ENCODE measurements at places on chromosomes 2 and 18.

- DNase-seq: no peak
- H3K27ac ChIP-seq: peak overlapping the region; percentile 75
- H3K36me3 ChIP-seq: no peaks in the 10 kb centered on the region
- H3K4me1 ChIP-seq: no peaks in the 10 kb centered on the region
- no peaks in the 10 kb centered on the region for H3K27me3 ChIP-seq
- H3K4me3 ChIP-seq: no peak overlapping the region
Observed at GRCh38 chr2:63698786-63699548, 110.2 kb downstream of the MDH1 start.

GRCh38 chr2:216887138-216887537 is 27.3 kb upstream of the TNP1 start:
- H3K27me3 ChIP-seq: no peaks in the 10 kb centered on the region
- H3K27ac ChIP-seq: no peak overlapping the region
- H3K4me3 ChIP-seq: no peak overlapping the region
- no peaks in the 10 kb centered on the region for H3K4me1 ChIP-seq
- DNase-seq: no peak
- no peaks in the 10 kb centered on the region for H3K36me3 ChIP-seq

GRCh38 chr2:127229555-127229954 is 9.5 kb upstream of the CYP27C1 start:
- H3K27me3 ChIP-seq: no peaks in the 10 kb centered on the region
- H3K36me3 ChIP-seq: no peaks in the 10 kb centered on the region
- no peak overlapping the region for H3K4me3 ChIP-seq
- H3K4me1 ChIP-seq: peaks cover 7% of the 10 kb centered on the region
- H3K27ac ChIP-seq: no peak overlapping the region

DNA sequence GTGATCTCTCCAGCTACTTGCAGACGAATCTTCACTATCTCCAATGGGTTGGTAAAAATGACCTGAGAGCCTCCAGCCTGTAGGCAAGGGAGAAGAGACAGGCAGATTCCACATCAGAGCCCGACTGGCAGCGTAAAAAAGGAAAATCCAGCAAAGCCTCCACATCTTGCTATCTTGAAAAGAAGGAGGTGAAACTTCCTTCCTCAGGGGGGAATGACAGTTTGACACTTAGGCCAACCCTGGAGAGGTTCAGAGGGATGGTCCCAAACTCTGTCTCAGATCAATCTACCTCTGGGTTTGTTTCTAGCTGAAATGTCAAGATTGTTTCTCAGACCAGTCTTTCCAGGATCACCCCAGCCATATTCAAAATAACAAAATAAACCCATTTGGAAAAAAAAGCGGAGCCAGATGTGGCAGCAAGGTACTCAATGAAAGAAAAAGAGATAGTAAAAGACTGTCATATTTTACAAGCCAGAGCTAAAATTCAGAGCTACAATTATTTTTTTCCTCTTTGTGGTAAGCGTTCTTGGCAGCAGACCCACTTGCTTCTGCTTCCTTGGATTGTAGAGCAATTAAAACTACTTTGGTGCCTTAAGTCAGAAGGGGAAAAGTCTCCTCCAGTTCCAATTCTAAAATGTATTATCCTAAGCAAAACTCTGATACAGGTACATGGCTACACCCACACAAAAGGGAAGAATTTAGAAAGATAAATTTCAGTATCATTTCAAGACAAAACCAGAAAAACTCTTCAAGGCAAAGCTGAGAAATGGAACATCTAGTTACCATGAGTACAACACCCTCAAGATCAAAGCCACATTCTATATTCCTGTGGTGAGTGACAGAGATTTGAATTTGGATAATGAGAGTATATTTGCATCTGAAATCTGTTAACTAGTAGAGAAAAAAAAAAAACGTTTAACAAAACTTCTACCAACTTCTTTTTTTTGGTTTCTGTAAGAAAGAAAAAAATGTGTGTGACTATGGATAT is 100.1 kb downstream of the SLC25A12 start:
- no peaks in the 10 kb centered on the region for H3K27me3 ChIP-seq
- H3K36me3 ChIP-seq: peaks cover 6% of the 10 kb centered on the region
- H3K4me1 ChIP-seq: no peaks in the 10 kb centered on the region
- no peak for DNase-seq
